Esophagus mucosa (tissue), 1 donor: ENCODE measurements at places on chromosomes 1 and 21.
A peak's percentile ranks its signal among the peaks of the same experiment; 100 is the strongest.

- ATAC-seq = no peak
These were observed 10.2 kb downstream of the POLR3GL start for GRCh38 chr1:145974721-145975120.

DNA sequence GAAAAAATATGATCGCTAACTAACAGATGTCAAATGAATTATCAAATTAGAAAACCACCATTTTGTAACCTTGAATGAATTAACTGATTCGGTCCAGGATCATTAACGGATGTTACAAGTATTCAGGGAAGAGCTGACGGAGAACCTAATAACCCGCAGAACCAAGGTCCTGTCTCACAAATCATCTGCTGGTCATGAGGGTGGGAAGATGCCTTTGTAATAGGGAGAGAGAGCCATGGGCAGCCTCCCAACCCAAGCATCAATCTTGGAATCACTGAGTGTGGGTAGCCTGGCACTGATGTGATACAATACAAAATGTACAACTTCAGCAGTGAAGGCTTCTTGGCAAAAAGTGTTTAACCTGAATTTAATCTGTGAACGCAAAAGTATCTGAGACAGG, 89.6 kb upstream of the CLDN14 start:
- ATAC-seq = no peak

- ATAC-seq = peak; percentile 89
These were observed 13.2 kb downstream of the QSOX1 start for GRCh38 chr1:180167721-180168467.

DNA sequence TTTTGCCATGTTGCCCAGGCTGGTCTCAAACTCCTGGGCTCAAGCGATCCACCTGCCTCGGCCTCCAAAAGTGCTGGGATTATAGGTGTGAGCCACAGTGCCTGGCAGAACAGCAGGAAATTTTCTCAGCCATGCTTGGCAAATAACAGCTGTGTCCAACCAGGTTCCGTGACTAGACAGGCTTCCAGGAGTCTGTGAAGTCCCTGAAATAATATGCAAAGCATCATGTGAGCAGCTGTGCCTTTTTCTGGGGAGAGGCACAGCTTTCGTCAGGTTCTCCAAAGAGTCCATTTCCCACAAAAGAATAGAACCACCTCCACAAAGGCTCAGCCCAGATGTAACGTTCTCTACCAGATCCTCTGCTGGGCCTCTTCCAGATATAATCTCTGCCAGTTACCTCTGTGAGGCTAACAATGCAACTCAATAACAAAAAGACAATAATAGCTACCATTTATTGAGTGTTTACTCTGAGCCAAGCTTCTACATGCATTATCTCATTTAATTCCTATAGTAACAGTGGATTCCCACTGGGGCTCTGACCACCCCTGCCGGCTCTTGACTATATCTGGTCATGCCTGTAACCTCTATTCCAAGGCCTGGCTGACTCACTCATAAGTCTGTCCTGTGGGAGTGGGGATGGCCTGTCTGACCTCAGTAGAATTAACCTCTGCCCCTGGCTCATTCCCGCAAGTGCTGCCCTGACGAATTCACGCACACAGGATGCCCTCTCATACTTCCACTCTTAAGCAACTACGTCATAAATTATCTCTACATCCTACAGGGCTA, 4.0 kb upstream of the NKAIN1 start:
- ATAC-seq = no peak

DNA sequence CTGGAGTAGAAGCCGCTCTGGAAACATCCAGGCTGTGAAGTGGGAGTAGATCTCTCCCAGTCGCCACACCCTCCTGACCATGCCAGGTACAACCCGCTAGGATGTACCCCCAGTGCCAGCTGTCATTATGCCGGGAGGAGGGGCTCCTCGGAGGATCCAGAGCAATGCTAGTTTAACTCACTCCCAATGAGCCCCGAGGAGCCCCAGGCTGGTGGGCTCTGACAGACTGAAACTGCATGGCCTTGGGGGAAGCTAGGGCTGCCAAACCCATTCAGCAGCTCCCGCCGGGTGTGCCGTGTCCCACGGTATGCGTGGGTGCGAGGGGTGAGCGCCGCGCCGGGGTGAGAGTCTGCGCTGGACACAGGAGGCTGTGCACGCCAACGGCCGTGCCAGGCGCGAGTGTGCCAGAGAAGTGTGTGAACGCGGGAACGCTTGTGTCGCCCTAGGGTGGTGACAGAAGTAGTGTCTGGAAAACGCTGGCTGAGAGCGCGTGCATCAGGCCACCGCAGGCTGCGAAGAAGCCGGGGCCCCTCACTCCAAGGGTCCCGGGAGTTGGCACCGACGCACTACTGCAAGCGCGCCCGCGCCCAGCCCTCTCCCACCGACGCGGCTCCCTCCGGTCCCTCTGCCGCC, 177.1 kb upstream of the EDN2 start:
- ATAC-seq = peak; percentile 17

GRCh38 chr1:39076799-39077148, 50.6 kb downstream of the NDUFS5 start:
- no peak for ATAC-seq

DNA sequence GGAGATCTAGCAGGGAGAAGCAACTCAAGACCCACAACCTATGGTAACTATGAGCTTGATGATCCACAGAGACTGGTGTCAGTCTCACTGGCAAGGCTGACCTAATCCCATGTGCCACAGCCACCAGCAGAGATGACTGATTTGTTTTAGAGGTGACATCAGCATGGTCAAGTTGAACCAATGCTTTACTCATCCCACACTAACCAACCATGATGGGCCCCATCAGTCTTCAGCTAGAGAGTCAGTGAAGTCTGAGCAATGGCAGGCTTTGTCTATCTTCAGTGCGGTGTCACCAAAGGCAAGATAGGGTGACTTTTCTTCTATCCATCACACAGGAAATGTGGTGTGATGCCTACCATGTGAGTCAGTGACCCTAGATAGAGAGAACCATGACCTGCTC, 1470.7 kb downstream of the NCAM2 start:
- ATAC-seq = no peak

DNA sequence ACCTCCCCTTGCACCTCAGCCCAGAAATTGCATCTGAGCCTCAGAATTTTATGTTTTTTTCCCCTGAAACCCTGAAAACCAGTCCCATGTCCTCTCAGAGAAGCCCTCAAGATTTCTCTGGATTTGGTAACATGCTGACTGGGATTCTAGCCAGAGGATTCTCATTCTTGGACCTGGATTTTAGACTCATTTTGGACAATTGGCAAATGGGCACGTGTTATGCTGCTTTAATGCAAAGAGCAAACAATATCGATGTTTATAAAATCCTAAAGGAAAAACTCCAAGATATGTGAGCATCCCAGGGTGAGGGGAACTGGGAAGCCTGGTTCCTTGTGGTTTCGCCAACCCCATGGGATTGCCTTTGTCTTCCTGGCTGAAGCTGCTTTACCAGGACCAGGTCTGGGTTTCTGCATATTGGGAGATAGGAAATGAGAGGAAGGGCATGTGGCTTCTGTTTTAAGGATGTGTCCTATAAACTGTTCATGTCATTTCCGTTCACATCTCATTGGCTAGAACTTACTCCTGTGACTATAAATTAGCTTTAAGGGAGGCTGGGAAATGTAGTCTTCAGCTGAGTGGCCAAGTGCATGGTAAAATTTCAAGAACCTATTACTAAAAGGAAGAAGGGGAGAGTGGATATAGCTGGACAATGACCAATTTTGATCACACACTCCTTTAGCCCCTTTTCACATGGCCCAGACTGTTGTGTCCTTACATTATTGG, 27.2 kb upstream of the BCL10 start:
- ATAC-seq = no peak

GRCh38 chr1:191256917-191257316, 779.3 kb upstream of the BRINP3 start:
- no peak for ATAC-seq

GRCh38 chr1:227190321-227190720, 128.0 kb downstream of the CDC42BPA start:
- no peak for ATAC-seq

- ATAC-seq = no peak
These were observed 213.0 kb downstream of the KCTD3 start for GRCh38 chr1:215780139-215780538.

DNA sequence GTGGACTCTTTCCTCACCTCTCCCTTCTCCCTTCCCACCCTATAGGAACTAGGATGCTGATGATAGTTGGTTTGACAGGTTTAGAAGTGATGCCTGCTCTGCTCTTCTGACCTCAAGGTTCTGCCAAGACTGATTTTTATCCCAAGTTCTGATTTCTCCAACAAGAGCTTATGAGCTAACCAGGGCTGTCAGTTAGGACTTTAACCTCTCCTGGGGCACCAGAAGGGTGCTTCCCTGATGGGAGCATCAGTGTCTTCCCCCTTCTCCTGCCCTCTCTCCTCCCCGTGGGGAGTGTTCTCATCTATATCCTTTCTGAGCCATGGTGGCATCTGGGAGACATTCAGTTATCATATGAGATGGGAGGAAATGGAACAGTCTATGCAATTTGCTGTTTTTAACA, 44.0 kb downstream of the ATP2B4 start:
- no peak for ATAC-seq

DNA sequence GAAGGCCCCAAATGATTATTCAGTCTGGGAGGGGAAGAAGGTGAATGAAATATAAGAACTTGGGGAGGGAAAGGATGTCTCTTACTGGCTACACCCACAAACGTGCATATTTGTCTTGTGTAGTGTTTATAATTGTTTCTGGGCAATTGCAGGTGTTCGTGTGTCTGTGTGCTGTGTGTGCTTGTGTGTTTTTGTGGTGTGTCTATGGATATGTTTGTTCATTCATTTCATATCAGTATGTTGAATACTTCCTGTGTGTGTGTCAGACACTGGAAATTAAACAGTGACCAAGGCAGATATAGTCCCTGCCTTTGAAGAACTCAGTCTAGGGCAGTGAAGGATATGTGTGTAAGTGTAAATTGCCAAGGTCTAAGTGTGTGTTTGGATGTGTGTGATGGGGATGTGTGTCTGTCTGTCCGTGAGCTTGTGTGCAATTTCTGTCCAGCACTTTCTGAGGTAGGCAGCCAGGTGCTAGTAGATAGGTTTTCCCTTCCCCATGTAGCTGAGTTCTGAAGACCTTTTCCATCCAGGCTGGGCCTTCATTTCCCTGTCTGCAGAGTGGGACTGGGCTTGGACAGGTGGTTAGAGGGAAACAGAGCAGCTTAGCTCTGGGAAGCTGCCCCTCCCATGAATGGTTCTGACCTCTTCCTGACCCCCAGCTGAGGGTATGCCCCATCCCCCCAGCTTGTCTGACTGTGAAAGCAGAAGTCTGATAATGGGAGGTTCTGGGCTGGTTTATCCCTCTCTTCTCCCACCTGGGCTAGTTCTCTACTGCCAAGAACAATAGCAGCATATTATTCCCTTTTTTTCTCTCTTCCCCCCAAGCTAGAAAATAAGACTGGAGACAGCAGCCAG, 3.8 kb downstream of the AGO1 start:
- no peak for ATAC-seq

GRCh38 chr1:192575499-192576189, at the start of gene RGS1:
Gene RGS1, plus strand, starts transcription at chr1:192575773. Its CDS starts 20 bp downstream, at chr1:192575793.
- ATAC-seq = peak; percentile 68

- ATAC-seq = no peak
These were observed 97.9 kb downstream of the LACTBL1 start for GRCh38 chr1:22874785-22875184.

DNA sequence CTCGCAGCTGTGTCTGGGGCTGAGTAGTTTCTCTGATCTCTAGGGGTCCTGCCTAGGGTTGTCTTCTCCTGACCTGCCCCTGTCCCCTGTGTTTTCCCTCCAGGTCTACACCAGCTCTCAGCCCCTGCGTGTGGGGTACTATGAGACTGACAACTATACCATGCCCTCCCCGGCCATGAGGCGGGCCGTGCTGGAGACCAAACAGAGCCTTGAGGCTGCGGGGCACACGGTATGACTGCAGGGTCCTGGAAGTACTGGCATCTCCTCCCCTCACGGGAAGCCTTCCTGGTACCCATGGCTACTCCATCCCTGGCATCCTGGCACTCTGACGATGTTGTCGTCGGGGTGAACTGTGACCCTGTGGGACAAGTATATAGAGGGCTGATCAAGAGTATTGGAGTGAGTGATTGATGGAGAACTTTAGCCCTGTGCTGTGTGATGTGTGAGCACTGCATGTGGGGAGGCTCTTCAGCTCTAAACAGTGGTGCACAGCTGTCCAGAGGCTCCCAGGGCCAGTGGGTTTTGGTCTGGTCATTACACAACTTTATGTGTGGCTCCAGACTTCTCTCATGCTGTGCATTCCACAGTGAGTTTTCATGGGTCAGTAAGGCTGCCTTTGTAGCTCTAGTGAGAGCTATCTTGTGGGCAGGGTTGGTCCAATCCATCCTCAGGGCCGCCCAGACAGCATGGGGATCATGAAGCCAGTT, 14.4 kb downstream of the FAAH start:
- ATAC-seq = no peak

DNA sequence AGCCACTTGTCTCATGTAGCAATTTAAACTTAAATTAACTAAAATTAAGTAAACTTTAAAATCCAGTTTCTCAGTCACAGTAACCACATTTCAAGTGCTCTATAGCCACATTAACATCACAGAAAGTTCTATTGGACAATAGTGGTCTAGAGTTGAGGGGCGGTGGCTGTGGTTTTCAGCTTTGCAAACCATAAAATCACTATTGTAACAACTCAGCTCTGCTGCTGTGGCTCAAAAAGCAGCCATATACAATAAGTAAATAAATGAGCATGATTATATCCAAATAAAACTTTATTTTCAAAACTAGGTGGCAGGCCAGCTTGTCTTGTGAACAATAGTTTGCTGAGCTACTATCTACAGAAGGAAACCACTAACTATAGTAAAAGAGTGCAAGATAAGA, 43.4 kb upstream of the C1orf53 start:
- ATAC-seq = no peak

GRCh38 chr1:52142220-52143183, 613 bp downstream of the ZFYVE9 start:
- ATAC-seq = peak; percentile 65

- peak; percentile 37 for ATAC-seq
These were observed 54.7 kb downstream of the SLC66A1 start for GRCh38 chr1:19366599-19367536.

GRCh38 chr1:116806671-116807070, 52.4 kb downstream of the CD2 start:
- no peak for ATAC-seq

- no peak for ATAC-seq
These were observed 1366.2 kb downstream of the PLA2G4A start for GRCh38 chr1:188194916-188195315.

DNA sequence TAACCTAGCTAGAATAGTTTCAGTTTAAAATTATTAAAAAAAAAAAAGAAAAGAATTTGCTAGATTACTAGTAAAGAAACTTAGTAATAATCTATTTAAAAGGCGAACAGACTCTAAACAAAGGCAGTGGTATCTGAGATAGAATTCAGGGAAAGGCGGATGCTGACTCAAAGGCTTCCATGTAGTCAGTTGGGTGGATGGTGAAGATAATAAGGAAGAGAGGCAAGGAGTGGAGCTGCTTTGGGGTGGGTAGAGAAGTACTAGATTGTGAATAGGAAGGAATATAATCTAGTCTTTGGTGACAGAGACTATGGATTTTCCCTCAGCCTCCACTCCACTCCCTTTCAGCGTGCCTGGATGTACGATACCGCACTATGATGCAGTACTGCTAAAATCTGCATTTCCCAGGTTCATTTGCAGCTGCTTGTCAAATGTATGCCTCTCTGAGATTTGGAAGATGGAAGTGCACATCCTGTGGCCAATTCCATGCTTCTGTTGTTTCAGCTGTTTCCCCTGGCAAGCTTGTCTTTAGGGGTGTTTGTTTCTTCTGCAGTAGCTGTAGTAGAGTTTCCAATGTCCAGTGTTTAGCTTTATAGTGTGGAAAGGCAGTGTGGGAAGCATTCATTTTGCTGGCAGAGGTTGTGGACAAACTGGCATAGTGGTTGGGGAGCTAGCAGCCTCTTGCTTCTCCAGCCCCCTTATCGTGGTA, 184.6 kb upstream of the NRIP1 start:
- ATAC-seq = no peak

GRCh38 chr1:41222496-41222895, 19.6 kb downstream of the SCMH1 start:
- ATAC-seq = no peak
